ENCODE measurements at places on chromosomes 2 and 18. TPM values are rescaled to one million over a fixed set of nuclear protein-coding genes. Genes with fewer than 3 reads are reported as not detected.

The ELOA2 gene
- not detected for total RNA-seq

The IGFBP5 gene
- total RNA-seq = 374 TPM

GRCh38 chr2:180717588-180717987 lies 262.8 kb upstream of the UBE2E3 start:
- DNase-seq = no peak

DNA sequence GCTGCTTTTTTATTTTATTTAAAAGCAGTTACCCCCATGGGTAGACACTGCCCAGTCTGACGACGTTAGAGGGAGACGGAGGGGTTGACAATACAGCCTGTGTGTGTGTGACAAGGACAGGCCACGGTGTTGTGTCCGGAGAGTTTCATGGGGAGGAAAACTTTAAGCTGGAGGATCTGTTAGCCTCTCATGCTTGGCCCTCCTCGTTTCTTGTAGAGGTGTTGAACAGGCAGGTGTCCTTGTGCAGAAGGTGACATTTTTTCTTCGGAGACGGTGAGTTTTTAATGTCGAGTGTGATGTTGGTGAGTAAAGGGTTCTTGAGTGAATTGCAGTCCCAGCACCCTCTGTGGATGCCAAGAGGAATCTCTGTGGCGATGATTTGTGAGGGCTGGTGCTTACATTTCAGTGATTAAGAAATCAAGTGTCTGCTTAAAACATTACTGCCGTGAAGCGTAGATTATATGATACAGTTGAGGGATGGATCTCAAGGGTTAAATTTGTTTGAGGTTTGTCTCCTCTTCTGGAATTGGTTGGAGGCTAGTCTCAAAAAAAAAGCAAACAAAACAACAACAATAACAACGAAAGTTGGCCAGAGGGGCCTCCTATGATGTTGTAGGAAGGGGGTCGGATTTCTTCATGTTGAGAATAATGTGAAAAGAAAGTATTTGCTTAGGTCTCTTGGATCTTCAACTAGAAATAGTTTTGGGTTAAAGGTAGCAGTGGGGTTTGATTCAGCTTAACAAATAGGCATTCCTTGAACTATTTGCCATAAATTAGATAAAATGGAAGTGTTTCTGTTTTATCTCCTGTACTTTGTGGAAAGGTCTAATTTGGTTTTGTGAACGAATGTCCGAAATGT lies 1.6 kb downstream of the NCOA1 start:
- no peak for DNase-seq

DNA sequence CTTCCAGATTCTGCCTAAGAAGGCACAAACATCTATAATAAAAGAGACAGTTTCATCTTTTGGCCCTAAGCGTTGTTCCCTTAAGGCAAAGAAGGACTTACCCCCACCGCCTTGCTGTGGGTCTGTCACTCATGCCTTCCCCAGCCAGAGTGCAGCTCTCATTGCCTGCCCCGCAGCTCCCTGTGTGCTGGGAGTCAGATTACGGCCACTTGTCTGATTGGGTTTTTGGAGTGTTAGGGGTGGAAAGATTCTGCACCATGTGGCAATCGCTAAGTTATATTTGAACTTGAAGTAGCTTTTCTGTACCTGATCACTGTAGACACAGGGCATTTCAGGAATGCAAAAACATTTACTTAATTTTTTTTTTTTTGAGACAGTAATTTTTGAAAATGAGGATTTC lies at the start of gene AQP4:
Gene AQP4, minus strand, starts transcription at position 151 of the 400 bp plus-strand sequence. Its CDS starts 18 bp downstream, at position 133.
- DNase-seq = peak; percentile 5

DNA sequence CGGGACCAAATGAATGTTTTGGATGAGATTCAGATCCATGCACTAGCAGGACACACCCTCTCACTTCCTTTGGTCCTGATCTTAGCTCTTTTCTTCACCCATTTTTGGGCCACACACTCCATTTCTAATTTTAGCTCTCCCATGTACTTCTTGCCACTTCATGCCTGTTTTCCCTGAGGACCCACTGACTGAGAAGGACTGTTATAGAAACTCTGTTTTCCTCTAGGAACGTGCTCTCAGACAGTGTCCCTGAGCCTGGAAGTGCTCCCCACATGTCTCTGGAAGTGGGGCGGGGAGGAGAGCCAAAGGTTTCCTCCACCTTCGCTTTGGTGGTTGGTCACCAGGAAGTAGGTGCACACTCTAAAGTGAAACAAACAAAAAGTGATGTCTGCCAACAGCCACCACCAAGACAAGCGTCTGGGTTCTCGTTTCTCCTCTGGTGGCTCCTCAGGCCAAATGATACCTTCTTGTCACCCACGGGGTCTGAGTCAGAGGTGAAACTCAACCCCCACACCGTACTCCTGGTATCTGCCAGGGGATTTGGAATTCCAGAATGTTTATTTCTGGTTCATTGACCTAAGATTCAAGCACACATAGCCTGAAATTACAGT lies 74.7 kb downstream of the MERTK start:
- DNase-seq = no peak

Measured in H4 (cell line).